Stimulated activated CD8-positive, alpha-beta memory T cell treated with anti-CD3 and anti-CD28 coated beads, Interleukin-7, amount 100 ng/mL, for 1 hour (primary cell): ENCODE measurements at places on chromosomes 5 and 9.

GRCh38 chr9:130010151-130010988 lies 32.6 kb downstream of the FNBP1 start:
- no peak for DNase-seq

GRCh38 chr5:107615299-107615817 lies 55.4 kb downstream of the EFNA5 start:
- no peak for DNase-seq

DNA sequence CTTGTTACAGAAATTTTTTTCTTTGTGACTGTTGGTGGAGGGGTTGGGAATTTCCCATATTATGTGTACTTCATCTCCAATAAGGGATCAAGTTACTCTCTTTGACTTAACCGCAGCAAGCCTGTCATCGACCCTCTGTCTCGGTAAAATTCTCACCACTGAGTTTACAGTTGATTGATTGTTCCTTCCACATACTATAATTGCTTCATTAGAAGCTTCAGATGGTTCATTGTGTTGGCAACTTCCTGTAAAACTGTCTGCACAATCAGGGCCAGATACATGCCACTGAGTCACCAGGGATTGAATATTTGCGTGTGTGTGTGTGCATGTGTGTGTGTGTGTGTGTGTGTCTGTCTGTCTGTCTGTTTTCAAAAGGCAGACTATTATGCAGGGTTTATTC lies 176.6 kb downstream of the ZNF462 start:
- no peak for DNase-seq

GRCh38 chr5:76926329-76927105 lies 26.3 kb upstream of the CRHBP start:
- no peak for DNase-seq

DNA sequence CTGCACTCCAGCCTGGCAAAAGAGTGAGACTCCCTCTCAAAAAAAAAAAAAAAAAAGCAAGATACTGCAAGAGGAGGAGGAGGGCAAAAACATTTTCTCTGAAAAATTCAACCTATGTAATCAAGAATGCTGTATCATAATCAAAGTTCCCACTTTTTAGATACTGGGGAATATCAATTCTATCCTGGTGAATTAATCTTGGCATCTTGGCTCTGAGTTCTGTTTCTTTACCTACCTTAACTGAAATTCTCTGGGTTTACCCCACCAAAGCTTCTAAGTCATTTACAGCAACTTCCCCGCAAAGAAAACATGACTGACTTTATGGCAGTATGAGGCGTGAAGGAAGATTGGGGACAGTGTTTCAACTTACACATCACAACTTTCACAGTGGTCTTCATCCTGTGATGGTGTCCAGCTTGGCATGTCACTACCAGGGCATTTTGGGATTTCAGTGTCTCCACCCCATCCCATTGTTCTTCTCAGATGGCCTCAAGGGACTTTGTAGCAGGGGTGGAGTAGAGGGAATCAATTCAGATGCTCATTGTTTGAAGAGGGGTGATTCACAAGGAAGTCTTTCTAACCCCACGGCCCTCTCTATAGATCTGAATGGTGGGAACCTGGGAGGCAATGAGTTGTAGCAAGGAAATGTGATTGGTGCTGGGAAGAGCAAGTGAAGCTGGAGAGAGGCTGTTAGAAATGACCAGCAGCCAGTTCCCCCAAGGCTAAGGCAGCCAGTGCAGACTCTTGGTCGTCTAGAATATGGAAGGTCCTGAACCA lies 130.5 kb downstream of the SCAMP1 start:
- no peak for DNase-seq
